ENCODE measurements at places on chromosomes 7 and 10.

DNA sequence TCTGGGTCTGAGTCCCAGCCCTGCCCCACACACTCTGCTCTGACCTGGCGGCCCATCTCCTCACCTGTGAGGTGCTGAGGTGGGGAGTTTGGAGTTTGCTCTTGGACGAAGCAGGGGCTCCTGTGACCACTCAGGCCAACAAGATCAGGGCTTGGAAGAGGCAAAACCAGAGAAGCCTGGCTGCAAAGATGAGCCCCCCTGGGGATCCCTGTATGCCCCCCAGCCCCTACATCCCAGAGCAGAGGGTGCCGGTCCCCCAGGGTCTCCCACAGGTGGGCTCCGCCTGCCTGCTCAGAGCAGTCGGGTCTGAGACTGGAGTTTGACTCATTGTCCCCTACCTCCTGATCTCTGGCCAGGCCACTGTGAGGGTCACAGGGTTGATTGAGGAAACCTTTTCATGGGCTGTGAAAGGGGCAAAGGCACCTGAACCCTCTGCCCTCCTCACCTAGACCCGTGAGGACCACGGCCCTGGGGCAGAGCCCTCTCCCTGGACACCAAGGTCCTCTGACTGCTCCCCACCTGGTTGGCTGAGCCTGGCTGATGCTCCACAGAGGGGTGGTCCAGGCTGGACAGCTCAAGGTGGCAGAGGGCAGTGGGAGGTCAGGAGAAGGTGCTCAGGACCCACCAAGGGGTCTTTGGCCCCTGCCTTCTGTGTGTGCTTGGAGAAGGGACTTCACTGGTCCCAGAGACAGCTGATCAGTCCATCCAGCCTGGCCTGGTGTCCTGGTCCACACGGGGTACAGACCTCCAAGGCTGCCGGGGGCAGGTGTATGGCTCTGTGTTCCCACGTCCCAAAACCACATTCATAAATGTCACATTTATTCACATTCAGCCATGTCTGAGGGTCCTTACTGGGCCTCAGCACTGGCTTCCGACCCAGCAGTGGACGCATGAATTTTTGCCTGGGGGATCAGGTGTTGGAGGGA, 9.1 kb upstream of the SCART1 start:
- DNase-seq, result no peak

- no peak for DNase-seq
Measured at GRCh38 chr10:73731588-73732375, 12.4 kb upstream of the SEC24C start.

GRCh38 chr7:119903085-119903484, 369.9 kb upstream of the KCND2 start:
- DNase-seq, result no peak

DNA sequence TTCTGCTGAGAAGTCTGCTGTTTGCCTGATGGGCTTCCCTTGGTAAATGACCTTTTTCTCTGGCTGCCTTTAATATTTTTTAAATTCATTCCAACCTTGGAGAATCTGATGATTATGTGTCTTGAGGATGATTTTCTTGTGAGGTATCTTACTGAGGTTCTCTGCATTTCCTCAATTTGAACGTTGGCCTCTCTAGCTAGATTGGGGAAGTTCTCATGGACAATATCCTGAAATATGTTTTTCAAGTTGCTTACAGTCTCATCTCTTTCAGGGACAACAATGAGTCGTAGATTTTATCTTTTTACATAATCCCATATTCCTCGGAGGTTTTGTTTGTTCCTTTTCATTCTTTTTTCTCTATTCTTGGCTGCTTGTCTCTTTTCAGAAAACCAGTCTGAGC, 208.4 kb downstream of the KIF20B start:
- no peak for DNase-seq

DNA sequence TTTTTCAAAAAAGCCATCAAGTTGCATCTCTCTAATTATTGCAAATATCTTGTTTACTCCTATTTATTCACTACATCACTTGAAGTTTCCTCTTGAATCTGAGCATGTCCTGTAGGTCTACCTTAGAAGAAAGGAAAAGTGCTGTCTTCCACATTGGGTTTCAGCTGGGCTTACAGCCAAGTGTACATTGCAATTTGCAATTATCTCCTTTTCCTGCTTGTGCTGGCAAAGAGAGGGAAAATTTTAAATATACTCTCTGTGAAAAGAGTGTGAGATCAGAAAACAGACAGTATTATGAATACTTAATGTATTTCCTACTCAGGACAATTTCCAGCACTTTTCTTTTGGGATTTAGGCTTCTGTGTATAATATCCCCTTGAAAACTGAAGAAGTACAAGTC, 839.7 kb downstream of the CNTNAP2 start:
- peak; percentile 88 for DNase-seq

DNA sequence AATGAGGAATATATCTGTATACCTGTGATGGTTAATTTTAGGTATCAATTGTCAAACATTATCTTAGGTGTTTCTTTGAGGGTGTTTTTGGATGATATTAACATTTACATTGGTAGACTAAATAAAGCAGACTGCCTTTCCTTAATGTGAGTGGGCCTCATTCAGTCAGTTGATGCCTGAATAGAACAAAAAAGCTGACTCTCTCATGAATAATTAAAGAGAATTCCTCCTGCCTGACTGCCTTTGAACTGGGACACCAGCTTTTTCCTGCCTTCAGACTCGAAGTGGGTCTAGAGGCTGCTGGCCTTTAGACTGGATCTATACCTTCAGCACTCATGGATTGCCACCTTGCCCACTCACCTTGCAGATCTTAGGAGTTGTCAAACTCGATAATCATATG, 117.9 kb upstream of the TMEM168 start:
- no peak for DNase-seq

DNA sequence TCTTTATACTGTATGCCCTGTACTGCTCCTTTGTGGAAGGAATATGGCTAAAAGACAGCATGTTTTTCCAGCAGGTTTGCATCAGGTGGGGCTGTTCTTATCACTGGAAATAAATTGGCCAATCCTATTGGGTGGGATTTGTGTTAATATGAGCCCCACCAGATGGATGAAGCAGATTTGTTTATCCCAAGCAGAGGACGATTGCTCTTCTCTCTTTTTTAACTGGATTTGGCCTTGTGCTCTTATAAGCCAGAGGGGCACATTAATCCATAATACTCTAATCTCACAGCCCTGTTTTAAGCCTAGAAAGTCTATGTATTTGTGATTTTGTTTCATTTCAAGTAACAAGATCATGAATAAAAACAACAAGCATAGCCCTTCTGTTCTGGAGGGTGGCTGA, 240.1 kb upstream of the ADARB2 start:
- no peak for DNase-seq

DNA sequence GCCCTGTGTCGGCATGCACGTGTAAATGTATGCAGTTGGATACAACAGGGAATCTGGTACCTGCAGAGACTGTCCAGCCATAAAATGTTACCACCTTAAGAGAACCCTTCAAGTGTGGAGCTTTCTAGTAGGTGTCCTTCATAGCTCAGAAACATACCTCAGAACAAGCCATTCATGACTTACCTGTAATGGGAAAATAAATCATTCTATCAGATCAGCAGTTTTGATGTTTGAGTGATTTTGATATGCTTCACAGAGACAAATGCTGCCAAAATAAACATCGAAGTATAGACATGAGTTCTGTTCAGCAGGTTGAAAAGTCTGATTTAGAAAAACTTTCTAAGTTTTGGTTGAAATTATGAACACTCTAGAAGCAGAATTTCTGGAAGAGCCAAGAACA, 33.5 kb upstream of the UMAD1 start:
- DNase-seq, result no peak

DNA sequence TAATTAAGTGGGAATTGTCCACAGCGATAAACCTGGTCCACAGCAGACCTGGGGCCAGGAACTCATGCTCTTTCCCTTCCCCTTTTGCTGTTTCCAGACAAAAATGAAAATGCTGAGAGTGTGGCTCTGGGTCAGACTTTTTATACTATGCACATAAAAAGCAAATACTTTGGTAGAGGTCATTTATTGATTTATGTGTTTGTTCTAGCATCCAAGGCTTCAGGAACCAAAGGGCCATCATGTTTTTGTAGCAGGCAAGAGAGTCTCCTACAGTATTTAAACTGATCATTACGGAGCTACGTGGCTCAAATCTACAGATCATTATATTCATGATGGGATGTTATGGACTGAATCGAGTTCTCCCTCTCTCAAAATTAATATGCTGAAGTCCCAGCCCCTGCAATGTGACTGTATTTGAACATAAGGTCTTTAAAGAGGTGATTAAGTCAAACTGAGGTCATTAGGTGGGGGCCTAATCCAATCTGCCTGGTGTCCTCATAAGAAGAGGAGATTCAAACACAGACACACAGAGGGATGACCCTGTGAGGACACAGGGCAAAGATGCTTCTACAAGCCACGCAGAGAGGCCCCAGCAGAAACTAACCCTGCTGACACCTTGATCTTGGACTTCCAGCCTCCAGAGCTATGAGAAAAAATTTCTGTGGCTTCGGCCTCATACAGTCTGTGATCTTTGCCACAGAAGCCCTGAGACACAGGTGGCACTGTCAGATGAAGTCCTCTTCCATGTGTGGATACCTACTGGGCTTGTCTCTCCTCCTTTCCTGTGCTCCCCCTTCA, 46.1 kb upstream of the RNF32 start:
- DNase-seq, result no peak

GRCh38 chr7:121761399-121761798, 111.6 kb upstream of the PTPRZ1 start:
- DNase-seq, result no peak

DNA sequence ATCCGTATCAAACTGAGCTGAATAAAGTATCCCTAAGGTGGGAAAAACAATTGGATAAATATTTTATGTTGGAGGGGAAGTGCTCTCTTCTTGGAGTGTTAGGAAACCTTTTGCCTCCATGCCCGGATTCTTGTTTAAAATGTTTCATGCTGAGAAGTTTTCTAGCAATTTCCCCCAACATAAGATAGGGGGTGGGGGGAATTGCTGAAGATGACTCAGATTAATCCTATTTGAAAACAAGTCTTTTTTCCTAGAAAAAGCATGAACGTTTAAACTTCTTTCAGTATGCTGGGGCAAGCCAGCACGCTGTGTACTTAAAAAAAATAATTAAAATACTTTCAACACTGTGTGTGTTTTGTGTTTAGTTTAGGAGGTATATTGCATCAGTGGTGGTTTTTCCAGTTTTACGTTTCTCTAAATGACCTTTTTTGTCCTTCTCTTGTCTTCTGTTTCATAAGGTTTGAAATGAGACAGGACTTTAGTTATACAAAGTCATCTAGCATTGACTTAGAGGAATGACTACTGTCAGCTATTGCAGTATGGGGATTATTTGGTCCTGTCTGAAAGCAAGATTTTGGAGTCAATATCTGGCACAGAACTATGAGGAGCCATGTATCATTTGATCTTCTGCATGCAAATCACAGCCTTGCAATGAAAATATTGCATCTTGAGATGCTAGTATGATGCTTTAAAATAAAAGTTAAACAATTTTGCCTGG, 295.9 kb downstream of the GATA3 start:
- no peak for DNase-seq

DNA sequence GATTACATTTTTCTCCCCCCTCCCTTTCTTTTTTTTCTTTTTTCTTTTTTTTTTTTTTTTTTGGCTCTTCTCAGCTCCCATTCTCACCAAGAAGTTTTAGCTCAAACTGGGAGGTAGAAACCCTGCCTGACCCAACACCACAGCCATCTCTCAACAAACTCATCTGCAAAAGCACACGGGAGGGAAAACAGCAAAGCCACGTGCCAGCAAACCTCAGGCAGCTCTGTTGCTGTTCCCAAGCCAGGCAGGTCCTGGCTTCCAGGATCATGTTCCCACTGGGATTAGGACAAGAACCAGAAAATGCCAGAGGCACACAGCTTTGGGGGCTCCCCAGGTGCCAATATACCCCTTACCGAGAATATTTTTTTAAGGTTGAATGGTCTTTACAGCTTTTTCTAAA, 56.7 kb downstream of the ITIH5 start:
- DNase-seq, result no peak

- DNase-seq, result no peak
Measured at GRCh38 chr7:151773797-151774196, 103.1 kb downstream of the PRKAG2 start.

GRCh38 chr7:143205560-143206293, 16.1 kb upstream of the TAS2R40 start:
- DNase-seq, result no peak

DNA sequence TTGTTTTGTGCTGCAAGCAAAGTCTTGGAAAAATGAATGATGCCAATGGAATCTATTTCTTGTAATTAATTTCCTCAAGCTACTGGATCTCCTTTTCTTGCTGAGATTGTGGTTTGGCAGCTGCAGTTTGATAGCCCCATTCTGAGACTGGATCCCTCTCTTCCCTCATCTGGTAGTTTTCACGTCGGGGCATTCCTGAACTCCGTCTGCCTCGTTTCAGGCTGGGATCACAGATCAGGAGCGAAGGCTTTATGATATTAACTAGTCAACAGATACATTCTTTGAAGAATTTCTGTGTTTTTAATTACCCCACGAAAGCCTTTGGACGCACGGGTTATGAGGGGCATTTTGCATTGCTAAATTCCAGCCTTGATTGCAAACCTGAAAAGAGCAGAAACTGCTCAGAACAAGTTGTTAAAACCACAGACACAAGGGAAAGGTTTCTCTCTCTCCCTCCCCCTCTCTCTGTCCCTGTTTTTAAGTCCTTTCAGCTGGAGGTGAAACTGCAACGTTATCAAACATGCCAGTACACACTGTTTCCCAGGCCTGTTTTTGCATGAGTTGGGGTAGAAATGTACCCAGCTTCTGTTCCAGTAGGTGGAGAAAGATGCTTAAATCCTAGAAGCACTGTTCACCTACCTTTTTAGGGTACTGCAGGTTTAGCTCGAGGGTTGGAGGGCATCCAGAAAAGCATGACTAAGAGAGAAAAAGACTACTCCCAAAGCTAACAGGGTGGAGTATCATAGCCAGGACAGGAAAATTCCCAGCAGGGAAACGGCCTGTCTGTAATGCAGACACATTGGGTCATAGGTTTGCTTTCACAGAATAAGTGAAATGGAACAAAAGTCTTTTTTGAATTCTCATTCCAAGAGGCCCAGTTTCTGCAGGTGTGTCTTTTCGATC, 124.3 kb downstream of the CUX1 start:
- no peak for DNase-seq

- DNase-seq, result no peak
Measured at GRCh38 chr7:12373580-12374263, 29.9 kb downstream of the VWDE start.

Measured in NCI-H1436 treated with DMSO at 0.1 percent for 48 hours (cell line).